ENCODE measurements at places on chromosomes 3 and 15.

- no peak for DNase-seq
Measured at GRCh38 chr15:59251001-59251845, 44.6 kb downstream of the LDHAL6B start.

DNA sequence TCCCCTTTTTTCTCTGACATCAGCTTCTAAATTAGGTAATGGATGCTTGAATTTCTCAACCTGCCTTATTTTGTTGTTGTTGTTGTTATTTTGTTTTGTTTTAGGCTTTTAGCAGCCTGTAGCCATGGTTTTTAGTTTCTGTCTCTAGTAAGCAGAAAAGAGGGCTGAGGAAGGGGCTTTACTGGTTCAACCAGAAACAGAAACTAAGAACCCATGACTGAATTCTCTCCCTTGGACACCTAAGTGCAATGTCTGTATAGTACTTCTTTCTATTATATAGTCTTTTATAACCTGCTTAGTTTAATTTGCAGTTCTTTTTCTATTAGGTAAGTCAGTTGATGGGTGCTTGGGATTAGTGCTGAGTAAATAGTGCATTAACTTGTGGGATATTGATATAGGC, 129.0 kb downstream of the BBX start:
- no peak for DNase-seq

GRCh38 chr15:95041297-95041696, 809.9 kb downstream of the MCTP2 start:
- no peak for DNase-seq

DNA sequence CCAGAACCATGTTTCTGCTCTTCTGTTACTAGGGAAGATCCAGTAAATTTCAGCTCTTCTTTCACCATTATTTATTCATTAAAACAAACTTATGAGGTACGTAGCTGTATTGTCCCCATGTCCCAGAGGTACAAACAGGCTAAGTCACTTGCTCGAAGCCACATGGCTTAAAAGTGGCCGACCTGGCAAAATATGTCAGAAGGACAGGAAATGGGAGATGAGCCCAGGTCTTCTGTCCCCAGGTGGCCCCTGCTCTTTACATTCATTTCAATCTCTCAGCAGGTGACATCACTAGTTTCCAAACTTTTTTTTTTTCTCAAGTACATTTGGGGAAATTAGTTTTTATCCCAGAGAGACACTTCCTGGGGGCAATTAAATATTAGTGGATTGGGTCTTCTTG, 34.1 kb upstream of the LPP start:
- no peak for DNase-seq

- peak; percentile 30 for DNase-seq
Measured at GRCh38 chr15:69493406-69493805, 40.8 kb downstream of the RPLP1 start.

GRCh38 chr3:55282994-55283393, 204.1 kb downstream of the WNT5A start:
- no peak for DNase-seq

DNA sequence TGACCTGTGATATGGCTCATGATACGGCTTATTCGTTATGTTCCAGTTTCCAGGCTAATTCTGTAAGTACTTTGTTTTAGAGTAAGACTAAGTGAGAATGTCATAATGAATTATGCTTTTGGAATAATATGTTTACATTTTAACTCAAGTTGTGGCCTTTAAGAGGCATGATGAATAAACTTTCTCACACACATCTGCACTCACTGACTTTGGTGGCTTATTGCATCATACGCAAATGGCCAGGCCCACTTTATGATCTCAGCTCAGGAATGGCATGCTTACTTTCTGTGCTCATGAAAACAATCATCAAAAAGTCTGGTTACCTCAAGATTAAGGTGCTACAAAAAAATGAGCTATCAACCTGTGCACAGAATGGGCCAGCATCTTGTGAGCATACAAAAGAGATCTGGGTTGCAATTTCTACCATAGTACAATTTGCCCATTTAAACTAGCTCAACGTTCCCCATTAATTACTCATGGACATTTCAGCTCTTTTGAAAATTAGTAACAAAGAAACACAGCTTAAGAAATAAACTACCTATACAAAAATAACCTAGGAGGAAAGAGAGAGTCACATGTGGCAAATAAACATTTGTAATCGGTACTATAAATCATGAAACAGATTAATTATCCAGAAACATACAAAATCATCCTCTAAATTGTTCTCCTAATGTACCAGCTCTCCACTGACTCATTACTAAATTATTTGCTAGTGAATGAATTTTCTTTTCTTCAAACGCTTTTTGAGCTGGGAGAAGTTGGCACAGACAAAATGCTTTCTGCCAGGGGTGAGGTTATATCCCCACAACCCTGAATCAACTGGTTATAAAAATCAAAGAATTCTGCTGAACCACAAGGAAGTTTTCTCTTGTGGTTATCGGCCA, 439.0 kb upstream of the ADAMTS9 start:
- DNase-seq = no peak

GRCh38 chr3:186352369-186352768, 9.7 kb downstream of the DGKG start:
- DNase-seq = no peak
